Kasumi-1 (cell line): ENCODE measurements at places on chromosomes 7 and 10.

DNA sequence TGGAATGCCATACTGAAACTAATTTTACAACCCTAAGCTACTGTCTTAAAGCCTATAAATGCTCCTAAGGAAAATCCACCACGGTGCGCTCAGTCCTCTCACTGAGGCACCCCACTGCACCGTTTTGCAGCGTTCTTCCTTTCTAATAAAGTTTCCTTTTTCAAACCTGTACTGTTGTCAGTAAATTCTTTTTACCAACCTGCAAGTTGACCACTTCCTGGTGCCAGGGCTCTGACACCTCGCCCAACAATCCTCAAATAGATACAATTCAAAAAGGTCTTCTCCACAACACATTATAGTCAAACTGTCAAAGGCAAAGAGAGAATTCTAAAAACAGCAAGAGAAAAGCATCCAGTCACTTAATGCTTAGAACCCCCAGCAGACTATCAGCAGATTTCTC lies 42.8 kb downstream of the HERPUD2 start:
- DNase-seq = no peak

DNA sequence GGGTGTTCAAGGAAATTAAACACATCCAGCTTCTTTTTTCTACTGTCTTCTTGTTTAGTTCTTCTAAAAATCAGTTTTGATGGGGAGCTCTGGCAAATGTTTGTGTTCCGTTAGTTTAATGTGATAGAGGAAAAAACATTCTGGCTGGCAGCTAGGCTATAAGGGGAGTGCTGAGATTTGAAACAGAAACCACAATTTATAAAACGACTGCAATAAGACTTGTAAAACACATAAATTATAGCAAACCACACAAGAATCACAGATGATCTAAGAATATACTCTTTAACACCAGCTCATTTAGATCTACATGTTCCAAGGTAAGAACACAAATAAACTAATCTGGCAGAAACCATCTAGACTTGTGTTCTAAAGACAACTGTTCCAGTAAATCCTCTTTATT lies 425.5 kb downstream of the CNTNAP2 start:
- DNase-seq = no peak

- DNase-seq = no peak
Measured at GRCh38 chr10:113561214-113561613, 8.4 kb downstream of the HABP2 start.

GRCh38 chr7:155983176-155983815 lies 171.0 kb upstream of the SHH start:
- no peak for DNase-seq

DNA sequence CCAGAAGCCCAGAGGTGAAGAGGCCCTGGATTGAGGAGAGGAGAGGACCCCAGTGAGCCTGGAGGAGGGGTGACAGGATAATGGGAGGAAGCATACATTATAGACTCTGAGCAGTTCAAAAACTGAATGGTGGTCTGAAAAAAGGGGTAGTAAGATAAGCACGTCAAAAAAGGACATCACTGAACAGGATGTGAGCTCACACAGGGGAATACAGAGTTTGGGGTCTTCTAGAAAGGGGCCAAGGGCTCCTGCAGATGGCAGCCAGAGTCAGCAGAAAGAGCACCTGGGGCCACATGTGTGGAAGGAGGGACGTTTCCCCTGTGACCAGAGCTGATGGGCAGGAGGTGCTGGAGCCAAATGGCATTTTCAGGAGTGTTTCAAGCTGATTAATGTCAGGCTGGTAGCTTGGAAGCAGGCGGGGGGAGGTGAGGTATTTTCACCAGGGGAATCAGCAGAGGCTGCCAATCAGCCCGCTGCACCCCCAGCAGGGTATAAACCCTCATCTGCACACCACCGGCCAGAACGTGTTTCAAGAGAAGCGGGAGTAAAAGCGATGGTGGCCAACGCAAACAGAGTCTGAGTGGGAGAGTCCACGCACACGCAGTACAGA lies 85.8 kb downstream of the TNS3 start:
- no peak for DNase-seq

GRCh38 chr10:105797234-105797890 lies 1156.3 kb downstream of the SORCS3 start:
- DNase-seq = peak; percentile 84

GRCh38 chr10:84879991-84880390 lies 551.6 kb downstream of the CCSER2 start:
- DNase-seq = no peak

GRCh38 chr10:51397695-51398094 lies 301.7 kb downstream of the CSTF2T start:
- DNase-seq = no peak

- no peak for DNase-seq
Measured at GRCh38 chr7:128073671-128074310, 42.6 kb upstream of the LRRC4 start.

DNA sequence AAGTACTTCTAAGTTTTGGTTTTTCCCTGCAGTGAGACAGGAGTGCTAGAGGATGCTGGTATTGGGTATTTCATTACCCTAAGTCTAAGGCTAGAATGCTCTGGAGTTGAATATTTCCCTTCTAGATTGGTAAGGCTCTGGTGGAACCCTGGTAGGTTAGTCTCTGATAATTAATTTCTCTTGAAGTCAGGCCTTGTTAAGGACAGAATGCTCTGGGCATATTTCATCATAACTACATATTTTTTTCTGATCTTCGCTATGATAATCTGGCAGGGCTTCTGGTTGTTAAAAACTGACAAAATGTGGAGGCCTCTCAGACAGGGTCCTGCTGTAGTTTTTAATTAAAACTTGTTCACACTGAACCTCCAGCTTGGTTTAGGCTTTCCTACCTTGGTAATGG lies 83.8 kb downstream of the CDK13 start:
- DNase-seq = no peak

- DNase-seq = no peak
Measured at GRCh38 chr7:7178906-7179305, 3.4 kb upstream of the C1GALT1 start.

DNA sequence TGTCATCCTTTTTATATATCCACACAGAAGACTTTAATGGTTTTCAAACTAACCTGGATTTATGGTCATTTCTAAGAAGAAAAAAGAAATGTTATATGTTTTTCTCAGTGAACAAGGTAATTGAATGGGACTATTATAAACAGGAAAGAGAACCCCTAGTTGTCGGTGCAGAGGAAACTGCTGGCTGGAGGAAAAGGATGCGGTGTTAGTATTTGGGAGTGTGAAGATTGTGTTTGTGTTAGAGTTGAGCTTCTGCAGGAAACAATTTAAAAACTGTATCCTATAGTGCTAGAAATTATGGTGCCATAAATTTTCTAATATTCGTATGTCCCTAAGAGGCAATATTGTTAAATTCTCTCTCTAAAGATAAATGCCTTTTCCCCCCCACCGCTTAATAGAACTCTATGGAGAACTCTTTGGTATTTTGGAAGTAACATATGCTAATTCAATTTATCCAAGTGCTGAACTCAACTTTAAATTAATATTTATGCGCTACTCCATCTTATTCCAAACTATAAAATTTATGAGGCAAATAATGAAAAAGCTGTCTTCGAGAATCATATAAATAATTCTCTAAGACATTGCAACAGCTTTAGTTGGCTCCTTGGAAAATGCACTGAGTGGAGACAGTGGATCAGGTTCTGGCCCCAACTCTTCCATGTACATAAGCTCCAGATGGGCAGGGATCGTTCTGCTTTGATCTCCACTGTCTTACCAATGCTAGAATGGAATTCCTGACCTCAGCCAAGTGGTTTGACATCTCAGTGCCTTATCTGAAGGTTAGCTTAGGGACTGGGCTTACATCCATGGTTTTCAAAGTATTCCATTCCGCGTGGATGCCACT lies 5.6 kb downstream of the BZW2 start:
- no peak for DNase-seq

DNA sequence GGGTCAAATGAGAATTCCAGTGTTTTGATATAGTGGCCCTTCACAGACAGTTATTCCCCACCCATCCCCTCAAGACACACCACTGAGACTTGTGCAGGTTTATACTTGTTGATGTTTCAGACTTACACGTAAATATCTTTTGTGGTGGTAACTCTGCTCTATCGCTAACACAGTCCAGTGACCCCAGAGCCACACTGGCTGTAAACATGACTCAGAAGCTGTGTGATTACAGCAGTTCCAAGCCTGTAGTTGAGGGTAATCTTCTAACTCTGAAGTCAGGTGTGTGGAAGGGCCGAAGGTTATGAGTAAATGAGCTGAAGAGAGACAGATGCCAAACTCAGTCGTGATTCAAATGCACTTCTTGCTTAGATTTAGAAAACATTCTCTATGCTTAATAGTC lies 19.4 kb downstream of the NOBOX start:
- DNase-seq = no peak

DNA sequence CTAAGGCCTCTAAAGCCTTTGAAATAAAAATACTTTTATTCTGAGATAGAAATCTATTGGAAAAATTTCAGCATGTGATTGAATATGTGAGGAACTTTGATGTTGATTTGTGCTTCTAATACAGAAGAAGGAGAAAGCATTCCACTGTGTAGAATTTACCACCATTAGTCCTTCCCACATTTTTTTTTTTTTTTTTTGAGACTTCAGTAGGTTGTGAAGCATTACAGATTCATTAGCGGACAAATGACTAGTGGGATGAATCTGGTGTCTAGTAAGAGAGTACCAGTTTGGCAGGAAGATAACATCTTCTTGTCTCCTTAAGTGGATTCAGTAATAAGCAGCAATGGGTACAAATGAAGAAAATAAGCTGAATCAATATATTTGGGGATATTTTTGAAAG lies 95.5 kb downstream of the ANKRD30A start:
- DNase-seq = no peak

GRCh38 chr10:71530781-71531180 lies 134.1 kb downstream of the CDH23 start:
- no peak for DNase-seq

- peak; percentile 6 for DNase-seq
Measured at GRCh38 chr7:6293202-6293601, 20.8 kb upstream of the CYTH3 start.

DNA sequence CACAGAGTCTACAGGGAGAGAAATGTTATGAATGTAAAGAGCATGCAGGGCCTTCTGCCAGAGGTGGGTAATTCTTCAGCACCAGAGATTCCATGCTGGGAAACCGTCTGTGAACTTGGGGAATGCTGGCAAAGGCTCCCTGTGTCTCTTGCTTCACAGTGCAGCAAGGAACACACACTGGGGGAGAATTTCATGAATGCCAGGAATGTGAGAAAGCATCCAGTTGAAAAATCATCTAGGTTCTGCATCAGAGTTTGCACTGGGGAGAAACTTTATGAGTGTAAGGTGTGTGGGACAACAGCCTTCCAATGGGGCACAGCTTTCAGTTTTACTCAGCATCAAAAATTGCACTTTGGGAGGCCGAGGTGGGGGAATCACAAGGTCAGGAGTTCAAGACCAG lies 224.3 kb upstream of the IGFBP3 start:
- DNase-seq = no peak

DNA sequence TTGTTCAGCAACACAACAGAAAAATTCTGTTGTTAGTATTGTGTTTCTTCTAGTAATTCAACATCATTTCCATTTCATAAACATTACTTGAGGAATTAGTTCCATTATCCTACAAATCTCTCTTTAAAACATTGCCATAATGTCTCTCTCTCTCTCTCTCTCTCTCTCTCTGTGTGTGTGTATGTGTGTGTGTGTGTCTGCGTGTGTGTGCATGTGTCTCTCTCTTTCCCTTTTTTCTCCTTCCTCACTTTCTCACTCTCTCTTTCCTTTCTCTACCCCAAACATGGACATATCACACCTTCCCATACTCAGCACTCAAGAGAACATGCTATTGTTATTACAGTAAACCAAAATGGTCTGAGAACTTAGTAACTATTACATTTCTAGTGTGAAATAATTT lies 16.6 kb downstream of the LRRTM3 start:
- no peak for DNase-seq

GRCh38 chr10:94316560-94316959 lies 46.2 kb downstream of the NOC3L start:
- DNase-seq = no peak

DNA sequence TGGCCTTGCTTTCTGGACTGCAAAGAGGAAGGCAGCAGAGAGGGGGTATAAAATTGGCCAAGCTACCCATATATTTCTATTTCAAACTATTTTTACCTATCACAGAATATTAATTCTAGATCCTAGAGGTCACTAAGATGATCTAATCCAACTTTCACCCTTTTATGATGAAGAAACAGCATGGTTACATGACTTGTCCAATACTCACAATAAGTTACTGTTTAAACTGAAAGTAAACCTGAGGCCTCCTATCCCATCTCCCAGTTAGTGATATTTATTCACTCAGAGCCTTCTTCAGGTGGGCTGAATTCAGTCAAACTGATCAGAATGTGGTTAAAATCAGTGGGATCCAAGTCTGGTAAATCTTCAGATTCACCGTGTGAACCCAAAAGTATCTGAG lies 1345.1 kb downstream of the XPNPEP1 start:
- no peak for DNase-seq

- DNase-seq = no peak
Measured at GRCh38 chr7:104240401-104240800, 32.6 kb upstream of the ORC5 start.

- DNase-seq = no peak
Measured at GRCh38 chr7:158726277-158726807, 21.7 kb upstream of the NCAPG2 start.

GRCh38 chr7:155843426-155844018 lies 31.3 kb upstream of the SHH start:
- no peak for DNase-seq

DNA sequence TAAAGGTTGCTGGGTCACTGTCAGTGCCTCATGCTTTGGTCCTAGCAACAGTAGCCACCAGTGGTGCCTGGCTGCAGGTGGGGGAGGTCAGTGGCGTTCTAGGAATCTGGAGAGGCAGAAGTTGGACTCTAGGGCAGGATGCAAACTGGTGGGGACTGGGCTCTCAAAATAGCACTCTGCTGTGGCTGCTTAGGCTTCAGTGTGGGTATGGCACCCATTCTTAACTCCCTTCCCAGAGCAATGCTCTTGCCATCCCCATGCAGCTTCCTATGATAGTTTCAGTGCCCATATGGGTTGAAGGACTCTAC lies 330.8 kb downstream of the PCDH15 start:
- no peak for DNase-seq

DNA sequence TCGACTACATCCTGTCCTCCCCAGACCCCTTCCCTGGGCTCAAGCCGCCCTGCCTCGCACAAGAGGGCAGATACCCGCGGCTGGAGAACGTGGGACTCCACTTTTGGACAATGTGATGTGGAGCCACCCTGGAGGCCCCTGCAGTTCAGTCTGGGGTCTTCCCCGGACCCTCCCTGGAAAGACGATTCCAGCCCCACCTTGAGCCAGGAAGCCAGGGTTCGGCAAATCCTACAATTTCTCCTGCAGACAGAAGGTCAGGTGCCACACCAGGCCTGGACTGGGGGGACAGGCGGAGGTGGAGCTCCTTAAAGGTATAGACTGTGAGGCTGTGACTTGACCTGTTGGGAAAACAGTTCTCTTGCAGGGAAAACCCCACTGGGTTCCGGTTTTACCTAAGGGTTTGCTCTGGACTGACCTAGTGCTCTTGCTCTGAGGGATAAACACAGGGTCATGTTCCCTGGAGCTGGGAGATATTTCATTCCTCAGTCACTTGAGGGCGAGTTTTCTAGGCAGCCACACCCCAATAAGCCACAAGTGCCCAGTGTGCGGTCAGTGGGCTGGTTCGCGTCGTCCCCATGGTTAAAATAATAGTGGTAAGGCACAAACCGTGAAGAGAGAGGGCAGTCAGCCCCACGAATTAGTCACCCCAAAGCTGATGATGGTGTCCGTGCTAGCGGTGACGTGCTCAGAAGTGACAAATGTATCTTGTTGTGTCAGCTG lies 1.6 kb downstream of the FOXL3 start:
- DNase-seq = no peak
